ENCODE measurements at places on chromosomes 5 and 9. TPM values are rescaled to one million over a fixed set of nuclear protein-coding genes. Genes with fewer than 3 reads are reported as not detected.

CYSTM1 gene
- total RNA-seq = 126 TPM

SPATA31E1 gene
- total RNA-seq = not detected

PLCXD3 gene
- 0.10 TPM for total RNA-seq

PAIP1 gene
- total RNA-seq = 127 TPM

GBGT1 gene
- total RNA-seq = 1.8 TPM

FOXD4L3 gene
- total RNA-seq = not detected

MAMDC4 gene
- 6.3 TPM for total RNA-seq

PKN3 gene
- total RNA-seq = 19.9 TPM

CARTPT gene
- total RNA-seq = not detected

C9orf78 gene
- 33.6 TPM for total RNA-seq

RNF180 gene
- 7.8 TPM for total RNA-seq

GOLPH3 gene
- total RNA-seq = 89.7 TPM

GNPDA1 gene
- total RNA-seq = 99.9 TPM

TXNDC8 gene
- not detected for total RNA-seq

ANXA2R gene
- total RNA-seq = 6.2 TPM

GRM6 gene
- not detected for total RNA-seq

NSG2 gene
- not detected for total RNA-seq

C5 gene
- total RNA-seq = 1.6 TPM

KCNV2 gene
- not detected for total RNA-seq

KCTD16 gene
- total RNA-seq = 0.08 TPM

TRIM36 gene
- total RNA-seq = 1.6 TPM

LCN9 gene
- total RNA-seq = not detected

ZBTB26 gene
- total RNA-seq = 4.5 TPM

GPR107 gene
- 43.0 TPM for total RNA-seq

EFCAB9 gene
- not detected for total RNA-seq

SPINK5 gene
- not detected for total RNA-seq

ARSK gene
- total RNA-seq = 13.7 TPM

GRPEL2 gene
- total RNA-seq = 30.1 TPM

CD72 gene
- total RNA-seq = 0.72 TPM

ACOT12 gene
- 0.74 TPM for total RNA-seq

PCDHA11 gene
- total RNA-seq = 0.08 TPM

SLC25A48 gene
- total RNA-seq = not detected

ADRA1B gene
- 8.3 TPM for total RNA-seq

ACTBL2 gene
- total RNA-seq = not detected

CMBL gene
- 43.2 TPM for total RNA-seq

PCA3 gene
- not detected for total RNA-seq

HSD17B3 gene
- 0.39 TPM for total RNA-seq

ZBED3 gene
- total RNA-seq = 6.8 TPM

All from Panc1 (cell line).